NCI-H2107 (cell line): ENCODE measurements at places on chromosomes 12 and 14.

DNA sequence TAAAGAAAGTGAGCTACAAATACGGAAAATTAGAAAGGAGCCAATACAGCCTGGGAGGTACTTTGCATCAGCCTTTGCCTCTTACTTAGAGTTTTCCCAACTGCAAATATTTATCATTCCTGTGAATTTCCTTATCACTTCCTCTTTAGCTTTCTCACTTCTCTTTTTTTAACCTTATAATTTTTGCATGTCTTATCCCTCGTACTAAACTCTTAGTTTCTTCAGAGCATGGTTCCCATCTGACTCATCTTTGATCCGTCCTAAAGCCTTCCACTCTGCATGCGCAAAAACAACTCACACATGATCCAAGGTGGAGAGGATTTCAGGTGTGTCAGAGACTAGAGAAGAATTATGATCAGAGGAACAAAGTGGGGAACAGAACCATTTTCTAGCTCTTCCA, 9.6 kb upstream of the SNAPC1 start:
- DNase-seq, result no peak

GRCh38 chr14:104604458-104605449, at the start of gene TMEM179:
TSS of gene TMEM179 (minus strand) at chr14:104604772. CDS start at chr14:104604741, 31 bp downstream.
- DNase-seq, result no peak

DNA sequence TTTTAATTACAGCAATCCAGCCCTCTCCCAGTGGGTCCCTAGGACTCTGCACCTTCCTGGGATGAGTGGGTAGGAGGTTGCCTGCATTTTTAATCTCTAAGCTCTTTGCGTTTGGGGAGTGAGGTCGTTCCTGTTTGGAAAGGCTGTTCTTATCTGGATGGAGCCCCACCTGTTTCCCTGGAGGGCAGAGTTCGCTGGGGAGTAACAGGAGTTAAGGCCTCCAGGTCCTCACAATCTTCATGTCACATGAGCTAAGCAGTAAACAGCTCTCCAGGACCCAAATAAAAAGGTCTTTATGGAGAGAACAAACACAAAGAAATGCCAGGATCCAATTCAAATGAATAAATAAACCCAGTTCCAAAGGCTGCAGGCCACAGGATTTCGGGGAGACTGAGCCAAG, 56.0 kb upstream of the RFLNA start:
- no peak for DNase-seq

- no peak for DNase-seq
Observed at GRCh38 chr12:68231691-68232090, 6.1 kb upstream of the IL26 start.

DNA sequence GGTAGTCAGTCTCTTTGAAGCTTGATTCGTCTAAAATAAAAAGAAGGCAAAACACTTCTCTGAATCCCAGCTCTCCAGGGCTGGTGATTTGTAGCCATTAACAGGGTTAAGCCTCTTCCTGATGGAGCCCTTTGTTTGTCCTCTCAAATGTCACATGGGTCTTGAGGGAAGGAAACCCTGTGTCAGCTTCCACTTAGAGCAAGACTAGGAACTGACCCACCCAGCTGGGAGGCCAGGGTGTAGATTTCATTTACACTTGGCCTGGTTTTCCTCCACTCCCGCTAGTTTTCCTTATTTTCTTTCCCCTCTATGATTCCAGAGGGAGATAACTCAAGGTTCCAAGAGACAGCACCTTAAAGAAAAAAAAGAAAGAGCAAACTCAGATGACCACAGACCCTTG, 230.5 kb upstream of the EGLN3 start:
- no peak for DNase-seq

DNA sequence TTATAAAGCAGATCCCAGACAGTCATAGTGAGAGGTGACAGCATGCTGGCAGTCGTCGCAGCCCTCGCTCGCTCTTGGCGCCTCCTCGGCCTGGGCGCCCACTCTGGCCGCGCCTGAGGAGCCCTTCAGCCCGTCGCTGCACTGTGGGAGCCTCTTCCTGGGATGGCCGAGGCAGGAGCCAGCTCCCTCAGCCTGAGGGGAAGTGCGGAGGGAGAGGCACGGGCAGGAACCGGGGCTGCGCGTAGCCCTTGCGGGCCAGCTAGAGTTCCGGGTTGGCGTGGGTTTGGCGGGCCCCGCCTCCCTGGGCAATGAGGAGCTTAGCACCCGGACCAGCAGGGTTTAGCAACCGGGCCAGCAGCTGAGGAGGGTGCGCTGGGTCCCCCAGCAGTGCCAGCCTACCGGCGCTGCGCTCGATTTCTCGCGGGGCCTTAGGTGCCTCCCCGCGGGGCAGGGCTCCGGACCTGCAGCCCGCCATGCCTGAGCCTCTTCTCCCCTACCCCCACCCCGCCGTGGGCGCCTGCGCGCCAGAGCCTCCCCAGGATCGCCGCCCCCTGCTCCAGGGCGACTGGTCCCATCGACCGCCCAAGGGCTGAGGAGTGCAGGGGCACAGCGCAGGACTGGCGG, 451.2 kb upstream of the DCN start:
- no peak for DNase-seq

GRCh38 chr12:24719293-24719721, 229.6 kb downstream of the BCAT1 start:
- no peak for DNase-seq

DNA sequence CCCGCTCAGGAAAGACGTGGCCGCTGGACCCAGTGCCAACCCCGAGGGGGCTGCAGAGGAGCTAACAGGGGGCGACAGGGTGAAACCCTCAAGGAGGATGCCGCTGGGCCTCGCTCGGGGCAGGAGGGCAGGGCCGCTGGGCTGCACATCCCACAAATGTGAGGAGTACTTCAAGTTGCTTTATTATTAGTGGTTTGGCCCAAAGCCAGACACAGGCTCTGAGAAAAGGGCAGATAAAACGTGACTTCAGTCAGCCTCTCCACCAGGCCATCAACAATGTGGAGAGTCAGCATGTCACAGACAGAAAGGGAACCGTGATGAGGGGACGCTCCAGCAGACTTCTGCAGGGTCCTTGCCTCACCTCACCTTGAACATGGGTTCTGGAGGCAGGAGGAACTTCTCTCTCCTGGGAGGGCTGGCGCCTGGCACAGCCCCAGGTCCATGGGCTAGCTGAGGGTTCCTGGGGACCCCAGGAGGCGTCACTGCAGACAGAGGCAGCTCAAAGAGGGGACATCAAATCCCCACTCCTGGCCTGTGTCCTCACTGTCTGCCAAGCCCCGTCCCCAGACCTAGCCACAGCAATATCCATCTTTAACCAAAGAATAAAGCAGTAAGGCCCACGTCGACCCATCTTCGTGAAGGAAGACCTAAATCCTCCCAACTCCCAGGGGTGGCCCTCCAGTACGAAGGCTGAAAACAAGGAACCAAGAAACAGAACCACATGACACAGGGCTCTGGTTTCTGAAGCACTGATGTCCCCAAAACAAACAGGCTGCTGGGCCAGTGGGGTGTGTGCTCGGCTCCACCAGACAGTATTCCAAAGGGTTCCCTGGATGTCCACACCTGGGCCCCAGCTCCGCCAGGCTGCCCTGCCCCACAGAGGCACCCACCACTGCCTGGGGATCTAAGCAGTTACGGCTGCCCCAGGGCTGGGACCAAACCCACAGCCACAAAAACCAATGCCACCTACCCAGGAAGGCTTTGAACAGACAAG, 35.1 kb downstream of the CCDC85C start:
- peak; percentile 76 for DNase-seq

DNA sequence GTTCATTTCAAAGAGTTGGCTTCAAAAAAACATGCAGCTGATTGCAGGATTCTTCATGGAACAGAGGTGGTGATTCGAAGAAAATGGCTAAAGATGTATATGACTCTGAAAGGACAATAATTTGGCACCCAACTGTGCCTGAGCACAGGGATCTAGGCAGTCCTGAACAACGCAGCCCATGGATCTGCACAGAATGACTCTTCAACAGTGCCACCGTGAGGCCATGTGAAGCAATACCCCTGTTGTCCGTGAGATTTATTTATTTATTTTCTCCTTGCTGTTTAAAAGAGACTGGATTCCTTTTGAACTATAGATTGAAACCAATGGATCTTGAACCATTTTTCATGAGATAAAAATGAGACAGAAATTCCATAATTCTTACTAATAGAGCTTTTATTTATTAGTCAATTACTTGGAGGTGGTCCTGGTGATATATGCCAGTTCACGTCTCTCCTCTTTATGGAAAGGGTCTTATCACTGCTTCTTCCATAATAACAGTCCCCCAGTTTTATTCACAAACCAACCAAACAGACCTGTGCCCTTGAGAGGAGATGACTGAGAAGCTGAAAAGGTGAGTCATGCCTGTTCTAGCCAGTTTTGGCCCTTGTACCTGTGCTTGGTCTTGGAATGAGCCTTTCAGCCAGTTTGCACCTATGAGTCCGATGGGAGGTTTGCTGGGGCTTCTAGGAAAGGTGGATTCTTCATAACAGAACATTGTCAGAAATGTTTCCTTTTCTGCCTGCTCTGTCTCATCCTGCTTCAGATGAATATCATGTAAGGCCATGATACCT, 1598.3 kb downstream of the AACS start:
- DNase-seq, result no peak

DNA sequence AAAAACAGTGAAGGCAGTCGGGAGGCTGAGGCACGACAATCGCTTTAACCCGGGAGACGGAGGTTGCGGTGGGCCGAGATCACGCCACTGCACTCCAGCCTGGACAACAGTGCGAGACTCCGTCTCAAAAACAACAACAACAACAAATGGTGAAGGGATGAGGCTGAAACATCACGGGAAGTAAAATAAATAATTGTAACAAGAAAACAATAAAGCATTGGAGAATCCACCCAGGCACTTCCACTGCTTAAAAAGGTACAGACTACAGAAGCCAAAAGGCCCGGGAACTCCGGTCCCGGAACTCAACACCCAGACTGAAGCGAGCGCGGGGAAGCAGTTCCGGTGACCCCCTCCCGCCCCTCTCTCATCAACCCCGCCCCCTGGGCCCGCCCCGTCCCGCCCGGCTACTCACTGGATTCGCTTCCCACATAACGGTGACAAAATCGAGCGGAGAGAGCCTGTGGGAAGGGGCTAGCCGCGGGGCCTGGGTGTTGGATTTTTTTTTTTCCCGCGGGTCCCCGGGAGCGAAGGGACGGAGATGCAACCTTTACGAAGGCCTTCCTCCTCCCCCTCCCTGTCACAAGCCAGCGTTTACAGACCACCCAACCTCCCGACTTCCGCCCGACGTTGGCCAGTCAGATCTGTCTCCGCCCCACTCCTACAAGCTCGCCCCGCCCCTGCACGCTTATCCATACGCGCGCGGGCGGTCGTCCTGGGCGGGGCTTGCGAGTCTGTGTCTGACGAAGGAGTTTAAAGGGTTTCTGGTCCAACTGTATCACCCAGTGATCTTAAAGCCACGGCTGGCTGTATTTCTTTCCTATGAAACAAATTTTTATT, at the start of gene PARP11:
PARP11 (minus strand) TSS at position 600 of the 837 bp plus-strand sequence; CDS start at position 430, 170 bp downstream.
- DNase-seq, result peak; percentile 92

- DNase-seq, result no peak
Observed at GRCh38 chr12:119705182-119705581, 37.2 kb downstream of the PRKAB1 start.

- no peak for DNase-seq
Observed at GRCh38 chr14:96042248-96042930, 3.2 kb downstream of the C14orf132 start.

- no peak for DNase-seq
Observed at GRCh38 chr14:51917193-51917592, 56.8 kb downstream of the GNG2 start.

GRCh38 chr12:44573723-44574122, 302.4 kb downstream of the NELL2 start:
- DNase-seq, result no peak

DNA sequence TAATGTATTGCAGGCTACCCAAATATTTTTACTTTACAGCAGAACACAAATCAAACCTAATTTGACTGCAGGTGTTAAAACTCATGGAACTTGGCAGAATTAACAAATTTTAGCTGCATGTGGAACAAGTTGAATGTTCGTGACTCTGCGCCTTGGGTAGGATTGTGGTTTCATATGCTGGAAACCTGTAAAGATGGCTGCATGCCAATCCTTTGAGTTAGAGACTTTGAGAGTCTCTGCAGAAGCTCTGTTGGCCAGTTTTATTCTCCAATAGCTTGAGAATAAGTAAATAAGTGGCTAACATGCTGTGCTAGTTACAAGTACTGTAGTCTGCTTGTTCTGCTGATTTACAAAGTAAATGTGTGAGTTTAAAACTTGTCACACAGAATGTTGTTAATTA, 77.8 kb downstream of the PDE6H start:
- peak; percentile 10 for DNase-seq

DNA sequence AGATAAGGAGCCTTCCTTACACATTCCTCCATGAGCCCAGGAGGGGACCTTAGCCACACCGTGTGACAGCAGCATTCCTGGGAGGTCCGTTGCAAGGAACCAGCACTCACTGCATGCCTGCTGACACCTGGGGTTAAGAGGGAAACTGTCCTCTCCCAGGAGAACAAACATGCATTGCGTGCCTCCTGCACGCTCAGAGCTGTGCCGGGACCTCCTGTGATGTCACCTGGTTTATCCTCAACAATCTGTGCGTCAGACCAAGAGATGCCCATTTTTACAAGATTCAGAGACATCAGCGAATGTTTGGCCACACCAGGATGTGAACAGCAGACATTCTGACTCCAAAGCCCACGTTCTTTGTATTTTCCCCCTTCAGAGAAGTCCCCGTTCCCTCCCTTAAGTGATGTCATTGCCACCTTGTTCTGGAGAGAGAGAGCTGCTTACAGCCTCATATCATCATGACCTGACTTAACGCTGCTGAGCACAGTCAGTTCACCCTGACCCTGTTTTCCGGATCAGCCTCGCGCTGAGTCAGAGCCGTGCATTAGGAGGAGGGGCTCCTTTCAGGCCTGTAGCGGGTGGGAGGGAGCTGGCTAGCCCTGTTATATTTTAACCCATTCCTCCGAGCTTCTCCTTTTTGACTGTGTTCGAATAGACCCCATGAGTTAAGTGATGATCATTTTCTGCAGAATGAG, 36.2 kb downstream of the TMEM120B start:
- no peak for DNase-seq

DNA sequence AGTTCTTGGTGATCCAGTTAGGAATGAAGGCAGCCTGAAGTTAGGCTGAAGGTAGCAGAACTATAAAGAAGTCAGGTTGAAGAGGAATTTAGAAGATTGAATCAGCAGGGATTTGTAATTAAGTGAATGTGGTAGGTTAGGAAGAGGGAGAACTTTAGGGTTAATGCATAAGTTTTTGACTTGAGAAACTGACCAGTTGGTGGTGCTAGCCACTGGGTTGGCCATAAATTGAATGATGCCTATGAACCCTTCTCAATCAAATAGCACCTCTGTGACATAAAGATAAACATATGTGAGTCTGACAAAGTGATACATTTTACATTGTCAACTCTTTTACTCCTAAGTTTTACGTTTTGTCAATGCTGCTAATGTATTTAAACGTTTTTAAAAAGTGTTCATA, 290.6 kb upstream of the NAV3 start:
- DNase-seq, result no peak

- DNase-seq, result no peak
Observed at GRCh38 chr14:66918527-66918926, 270.7 kb upstream of the GARIN2 start.

DNA sequence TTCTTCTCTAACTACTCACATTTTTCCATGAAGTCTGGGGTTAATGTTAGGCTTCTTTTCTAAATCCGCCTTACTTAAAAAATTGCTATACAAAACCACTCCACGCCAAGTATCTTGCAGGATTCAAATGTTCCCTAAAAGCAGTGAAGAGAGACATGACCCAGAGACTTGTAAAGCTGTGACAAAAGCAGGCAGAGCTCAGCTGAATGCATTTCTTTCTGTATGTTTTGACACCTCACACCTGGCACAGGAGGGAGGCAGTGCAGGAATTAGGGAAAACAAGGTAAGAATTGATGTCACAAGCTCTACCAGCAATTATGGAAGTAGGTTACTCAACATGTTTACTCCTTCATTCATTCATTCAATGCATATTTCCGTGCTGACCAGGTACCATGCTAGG, 295.0 kb downstream of the RPAP3 start:
- no peak for DNase-seq

GRCh38 chr12:113955109-113955970, 10.8 kb downstream of the RBM19 start:
- DNase-seq, result no peak
